ENCODE measurements at places on chromosomes 4 and X.

GRCh38 chr4:10239982-10240654 is 123.5 kb upstream of the WDR1 start:
- no peak for DNase-seq

- DNase-seq = no peak
Observed at GRCh38 chr4:89837385-89837992, 528 bp upstream of the SNCA start.

DNA sequence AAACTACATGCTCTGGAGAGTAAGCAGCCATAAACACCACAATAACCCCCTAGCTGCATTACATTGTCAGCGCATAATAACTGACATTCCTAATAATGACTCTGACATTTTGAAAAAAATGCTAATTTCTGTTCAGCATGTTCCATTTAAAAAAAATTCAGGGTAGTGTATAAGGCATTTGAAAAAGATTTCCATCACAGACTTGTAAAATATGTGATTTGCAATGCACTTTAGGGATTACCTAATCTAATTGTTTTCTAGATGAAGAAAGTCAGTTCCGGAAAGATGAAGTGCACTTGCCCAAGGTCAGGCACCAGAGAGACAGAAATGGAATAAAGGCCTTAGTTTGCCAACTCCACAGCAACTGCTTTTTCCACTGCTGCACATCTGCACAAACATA is 55.3 kb downstream of the FANCB start:
- no peak for DNase-seq

DNA sequence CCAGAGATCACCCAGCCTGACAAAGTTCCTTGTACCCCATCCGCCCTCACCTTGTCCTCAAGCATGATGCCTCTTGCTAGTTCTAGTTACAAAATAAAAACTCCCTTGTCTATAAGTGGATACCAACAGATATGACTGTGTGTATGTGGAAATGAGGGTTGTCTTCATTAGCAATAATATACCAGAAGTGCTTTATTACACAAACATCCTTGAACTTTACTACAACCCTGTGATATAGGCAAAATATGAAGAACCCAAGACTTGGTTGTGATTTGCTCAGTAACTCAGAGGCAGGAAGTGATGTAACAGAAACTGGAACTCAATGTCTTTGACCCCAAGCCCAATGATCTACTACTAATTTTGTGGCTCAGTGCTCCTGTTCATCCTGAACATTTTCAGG is 97.6 kb downstream of the AKAP4 start:
- DNase-seq = no peak

DNA sequence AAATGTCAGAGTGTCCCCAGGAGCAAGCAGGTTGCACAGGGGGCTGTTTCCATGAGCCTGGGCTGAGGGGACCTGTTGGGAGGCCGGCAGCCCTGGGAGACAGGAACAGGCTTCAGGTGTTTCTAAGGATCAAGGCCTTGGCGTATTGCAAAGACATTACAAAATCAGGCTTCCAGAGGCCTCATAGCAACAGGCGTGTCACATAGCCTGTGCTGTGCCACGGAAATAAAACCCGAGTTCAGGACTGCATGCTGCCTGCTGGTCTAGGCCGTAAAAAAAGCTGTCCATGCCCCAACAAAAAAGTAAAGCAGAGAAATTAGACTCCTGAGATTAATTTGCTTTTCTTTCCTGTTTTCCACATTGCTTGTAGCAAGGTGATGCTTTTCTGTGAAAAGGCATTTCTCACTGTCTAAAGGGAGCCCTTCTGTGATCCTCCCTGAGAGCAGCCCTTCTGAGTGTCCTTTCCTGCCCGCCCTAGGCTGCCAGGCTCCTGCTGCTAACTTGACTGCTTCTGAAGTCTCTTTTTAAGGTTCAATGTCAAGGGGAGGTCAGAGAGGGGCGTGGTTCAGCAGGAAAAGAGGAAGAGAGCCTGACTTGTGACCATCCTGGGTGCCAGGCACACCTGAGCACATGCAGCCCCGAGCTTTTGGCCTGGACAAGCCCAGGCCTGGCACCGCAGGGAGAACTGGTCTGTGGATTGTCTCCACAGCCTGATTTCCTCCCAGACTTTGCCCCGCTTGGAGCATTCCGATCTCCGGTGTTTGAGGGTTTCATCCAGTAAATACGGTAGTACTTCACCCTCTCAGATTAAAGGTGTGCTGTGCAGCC is 21.3 kb downstream of the SHROOM2 start:
- DNase-seq = no peak

GRCh38 chr4:27066591-27066990 is 205.9 kb downstream of the STIM2 start:
- no peak for DNase-seq

GRCh38 chr4:76430519-76431388 is 4.3 kb upstream of the SHROOM3 start:
- no peak for DNase-seq

DNA sequence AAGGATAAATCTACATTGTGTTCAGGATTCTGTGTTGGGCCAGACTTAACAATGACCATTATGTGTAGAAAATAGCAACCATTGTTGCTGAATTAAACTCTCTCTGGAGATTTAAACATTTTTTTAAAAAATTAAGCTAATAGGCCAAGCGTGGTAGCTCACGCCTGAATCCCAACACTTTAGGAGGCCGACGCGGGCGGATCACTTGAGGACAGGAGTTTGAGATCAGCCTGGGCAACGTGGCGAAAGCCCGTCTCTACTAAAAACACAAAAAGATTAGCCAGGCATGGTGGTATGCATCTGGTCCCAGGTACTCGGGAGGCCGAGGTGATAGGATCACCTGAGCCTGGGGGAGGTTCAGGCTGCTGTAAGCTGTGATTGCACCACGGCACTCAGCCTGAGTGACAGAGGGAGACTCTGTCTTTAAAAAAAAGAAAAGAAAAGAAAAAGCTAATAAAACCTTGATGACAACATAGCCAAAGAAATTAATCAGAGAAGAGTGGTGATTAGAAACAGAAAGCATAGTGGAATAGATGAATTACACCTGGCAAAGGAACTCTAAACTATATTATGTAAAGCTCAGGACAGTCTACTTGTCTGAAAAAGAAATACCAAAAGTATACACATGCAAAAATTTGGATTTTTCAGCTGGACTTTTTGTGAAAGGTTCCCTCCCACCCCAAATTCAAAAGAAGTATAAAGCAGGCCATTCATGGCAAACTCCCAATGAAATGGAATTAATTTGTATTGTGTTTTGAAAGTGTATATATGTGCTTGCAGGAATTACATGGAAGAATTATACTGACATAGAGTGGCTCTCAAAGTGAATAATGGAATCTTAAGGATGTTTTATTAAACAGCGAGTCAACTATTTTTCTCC is 21.9 kb downstream of the PLS3 start:
- DNase-seq = no peak

- DNase-seq = no peak
Observed at GRCh38 chr4:61994036-61994435, 793.9 kb downstream of the ADGRL3 start.

GRCh38 chr4:72109959-72110497 is 78.2 kb downstream of the NPFFR2 start:
- no peak for DNase-seq

DNA sequence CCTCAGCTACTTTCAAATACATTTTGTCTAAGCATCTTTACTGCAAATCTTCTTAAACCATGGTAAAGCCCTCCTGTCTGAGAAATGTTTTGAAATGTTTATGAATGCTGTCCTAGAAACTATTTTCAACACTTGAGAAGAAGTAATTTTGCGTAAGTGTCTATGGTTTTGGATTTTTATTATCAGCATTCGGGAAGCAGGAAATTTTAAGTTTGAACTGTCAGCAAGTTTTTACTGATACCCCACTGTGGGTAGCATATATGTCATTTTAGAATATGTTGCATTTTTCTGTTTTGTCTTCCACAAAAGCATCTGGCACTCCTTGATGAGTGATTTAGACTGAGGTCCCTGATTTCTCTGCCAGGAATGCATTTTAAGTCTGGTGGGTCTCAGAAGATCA is 302.4 kb upstream of the GIMD1 start:
- no peak for DNase-seq

- no peak for DNase-seq
Observed at GRCh38 chr4:38343608-38344007, 320.4 kb upstream of the KLF3 start.

DNA sequence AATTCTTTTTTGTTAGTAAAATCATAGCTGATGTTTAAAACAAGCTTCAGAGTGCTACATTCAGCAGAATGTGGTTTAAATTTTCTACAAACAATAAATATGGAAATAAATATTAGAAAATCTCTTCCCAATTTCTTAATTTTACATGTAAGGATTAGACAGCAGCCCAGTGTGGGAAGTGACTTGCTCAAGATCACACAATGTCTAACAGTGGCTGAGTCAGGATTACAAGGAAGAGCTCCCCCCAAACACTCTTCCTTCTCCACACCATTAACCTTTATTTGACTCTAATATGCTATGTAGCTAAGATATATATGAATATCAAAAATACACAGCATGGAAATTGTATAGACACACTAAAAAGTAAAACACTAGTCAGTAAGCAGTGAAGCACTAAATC is 59.5 kb downstream of the SLC10A7 start:
- no peak for DNase-seq

DNA sequence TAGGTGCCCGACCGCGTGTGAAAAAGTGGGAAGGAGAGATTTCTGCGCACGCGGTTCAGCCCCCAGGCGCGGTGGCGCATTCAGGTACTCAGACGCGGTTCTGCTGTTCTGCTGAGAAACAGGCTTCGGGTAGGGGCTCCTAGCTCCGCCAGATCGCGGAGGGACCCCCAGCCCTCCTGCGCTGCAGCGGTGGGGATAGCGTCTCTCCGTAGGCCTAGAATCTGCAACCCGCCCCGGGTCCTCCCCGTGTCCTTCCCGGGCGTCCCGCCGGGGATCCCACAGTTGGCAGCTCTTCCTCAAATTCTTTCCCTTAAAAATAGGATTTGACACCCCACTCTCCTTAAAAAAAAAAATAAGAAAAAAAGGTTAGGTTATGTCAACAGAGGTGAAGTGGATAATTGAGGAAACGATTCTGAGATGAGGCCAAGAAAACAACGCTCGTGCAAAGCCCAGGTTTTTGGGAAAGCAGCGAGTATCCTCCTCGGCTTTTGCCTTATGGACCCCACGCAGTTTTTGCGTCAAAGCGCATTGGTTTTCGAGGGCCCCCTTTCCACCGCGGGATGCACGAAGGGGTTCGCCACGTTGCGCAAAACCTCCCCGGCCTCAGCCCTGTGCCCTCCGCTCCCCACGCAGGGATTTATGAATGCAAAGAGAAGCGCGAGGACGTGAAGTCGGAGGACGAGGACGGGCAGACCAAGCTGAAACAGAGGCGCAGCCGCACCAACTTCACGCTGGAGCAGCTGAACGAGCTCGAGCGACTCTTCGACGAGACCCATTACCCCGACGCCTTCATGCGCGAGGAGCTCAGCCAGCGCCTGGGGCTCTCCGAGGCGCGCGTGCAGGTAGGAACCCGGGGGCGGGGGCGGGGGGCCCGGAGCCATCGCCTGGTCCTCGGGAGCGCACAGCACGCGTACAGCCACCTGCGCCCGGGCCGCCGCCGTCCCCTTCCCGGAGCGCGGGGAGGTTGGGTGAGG is 3.7 kb downstream of the SHOX start:
- DNase-seq = no peak

DNA sequence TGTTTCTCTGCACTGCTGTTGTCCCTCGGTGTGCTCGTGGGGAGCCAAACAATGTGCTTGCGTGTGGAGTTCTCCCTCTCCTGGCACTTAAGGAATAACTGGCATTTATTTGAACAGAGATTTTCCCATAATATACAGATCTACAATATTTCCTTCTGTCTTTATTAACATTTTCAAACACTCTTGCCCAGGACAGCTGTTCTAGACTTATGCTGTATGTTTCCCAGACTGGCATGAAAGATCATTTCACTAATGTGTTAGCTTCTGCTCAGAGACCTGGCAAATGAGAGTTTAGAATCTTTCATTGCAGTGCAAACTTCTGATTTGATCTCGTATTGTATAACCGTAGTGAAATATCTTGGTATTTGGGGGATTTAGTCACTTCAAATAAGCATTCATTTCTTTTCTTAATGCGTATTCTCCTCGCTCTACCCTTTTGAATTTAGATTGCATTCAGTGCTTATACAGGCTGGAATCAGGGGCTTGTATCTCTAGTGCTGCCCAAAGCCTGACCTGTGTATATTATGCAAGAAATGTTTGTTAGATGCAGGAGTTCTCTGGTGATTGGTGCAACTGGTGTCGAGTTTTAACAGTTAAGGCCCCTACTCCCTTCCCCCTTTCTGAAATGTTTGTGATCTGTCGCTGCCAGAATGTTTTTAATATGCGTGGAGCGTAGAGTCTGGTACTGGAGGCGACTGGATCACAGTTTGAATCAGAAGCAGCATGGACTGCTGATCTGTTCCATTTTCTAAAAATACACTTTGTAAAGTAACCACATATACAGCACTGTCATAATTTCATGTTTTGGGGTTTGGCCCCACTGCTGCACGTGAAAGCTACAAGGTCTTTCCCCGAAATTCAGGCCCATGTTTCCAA is 326.3 kb downstream of the ARHGAP10 start:
- no peak for DNase-seq

DNA sequence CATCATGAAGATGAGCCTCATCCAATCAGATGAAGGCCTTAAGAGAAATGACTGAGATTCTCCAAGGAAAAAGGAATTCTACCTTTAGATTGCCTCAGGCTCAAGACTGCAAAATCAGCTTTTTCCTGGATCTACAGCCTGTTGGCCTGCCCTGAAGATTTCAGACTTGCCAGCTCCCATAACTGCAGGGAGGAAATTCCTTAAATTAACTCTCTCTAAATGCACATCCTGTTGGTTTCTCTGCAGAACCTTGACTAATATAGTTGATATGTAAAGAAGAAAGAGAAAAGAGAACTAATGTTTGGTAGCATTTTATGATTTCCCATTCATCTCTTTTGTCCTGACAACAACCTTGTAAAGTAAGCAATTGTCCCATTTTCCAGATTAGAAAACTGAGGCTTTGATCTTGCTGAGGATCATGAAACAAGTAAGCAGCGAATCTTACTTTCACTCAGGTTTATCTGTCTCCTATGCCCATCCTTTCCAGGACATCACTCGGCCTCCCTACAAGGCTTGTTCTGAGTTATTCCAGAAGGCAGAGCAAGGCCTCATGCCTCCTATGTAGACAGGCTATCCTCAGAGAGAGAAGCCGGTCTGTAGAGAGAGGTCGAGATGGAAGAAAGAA is 115.0 kb upstream of the LDB2 start:
- no peak for DNase-seq

DNA sequence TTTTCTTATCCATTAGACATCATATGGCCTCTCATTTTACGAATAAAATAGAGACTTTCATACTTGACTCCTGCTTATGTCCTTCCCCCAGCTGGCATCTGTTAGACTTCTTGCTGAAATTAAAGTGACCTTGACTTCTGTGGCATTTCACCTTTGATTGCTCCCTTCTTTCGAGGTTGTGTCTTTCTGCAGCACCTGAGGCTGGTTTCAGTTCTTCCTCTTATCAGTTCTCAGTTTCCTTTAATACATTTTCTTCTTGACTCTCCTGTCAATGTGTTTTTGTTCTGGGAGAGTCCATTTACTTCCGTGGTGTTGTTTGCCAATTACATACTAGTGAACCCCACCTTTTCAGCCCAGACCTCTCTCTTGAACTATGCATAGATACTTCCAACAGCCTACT is 81.6 kb downstream of the RBPJ start:
- no peak for DNase-seq

GRCh38 chr4:84920617-84921016 is 45.9 kb downstream of the WDFY3 start:
- no peak for DNase-seq

- no peak for DNase-seq
Observed at GRCh38 chr4:55721651-55722050, 85.6 kb upstream of the NMU start.

GRCh38 chr4:183352546-183352945 is 30.3 kb upstream of the CLDN24 start:
- DNase-seq = no peak

All from stimulated activated CD4-positive, alpha-beta T cell treated with anti-CD3 and anti-CD28 coated beads, TNF-alpha, amount 100 ng/mL, for 1 hour (primary cell).